ENCODE measurements at places on chromosomes 7 and 10. TPM values are rescaled to one million over a fixed set of nuclear protein-coding genes. Genes with fewer than 3 reads are reported as not detected.

Gene WASHC2C
- 14.6 TPM for polyA plus RNA-seq

Gene CCDC3
- polyA plus RNA-seq: not detected

Gene FGL2
- polyA plus RNA-seq: 59.4 TPM

GRCh38 chr7:141945356-141945755 is 1.4 kb downstream of the CLEC5A start:
- H3K4me3 ChIP-seq: no peak overlapping the region
- no peaks in the 10 kb centered on the region for H3K27me3 ChIP-seq
- H3K27ac ChIP-seq: no peak overlapping the region
- no peaks in the 10 kb centered on the region for H3K4me1 ChIP-seq
- DNase-seq: no peak
- no peaks in the 10 kb centered on the region for H3K36me3 ChIP-seq

GRCh38 chr7:11576310-11576709 is 255.7 kb downstream of the THSD7A start:
- H3K27me3 ChIP-seq: no peaks in the 10 kb centered on the region
- no peak for DNase-seq
- no peaks in the 10 kb centered on the region for H3K4me1 ChIP-seq
- H3K27ac ChIP-seq: no peak overlapping the region

Gene RAMP3
- not detected for polyA plus RNA-seq

- H3K27ac ChIP-seq: no peak overlapping the region
- peaks cover 13% of the 10 kb centered on the region for H3K27me3 ChIP-seq
- no peak overlapping the region for H3K4me3 ChIP-seq
These were observed 10.4 kb upstream of the FGFR2 start for GRCh38 chr10:121608469-121609190.

GRCh38 chr7:158881731-158882130 is 25.4 kb downstream of the DYNC2I1 start:
- H3K27me3 ChIP-seq: no peaks in the 10 kb centered on the region
- no peaks in the 10 kb centered on the region for H3K4me1 ChIP-seq
- no peak for DNase-seq
- H3K27ac ChIP-seq: no peak overlapping the region
- peaks cover 15% of the 10 kb centered on the region for H3K36me3 ChIP-seq

DNA sequence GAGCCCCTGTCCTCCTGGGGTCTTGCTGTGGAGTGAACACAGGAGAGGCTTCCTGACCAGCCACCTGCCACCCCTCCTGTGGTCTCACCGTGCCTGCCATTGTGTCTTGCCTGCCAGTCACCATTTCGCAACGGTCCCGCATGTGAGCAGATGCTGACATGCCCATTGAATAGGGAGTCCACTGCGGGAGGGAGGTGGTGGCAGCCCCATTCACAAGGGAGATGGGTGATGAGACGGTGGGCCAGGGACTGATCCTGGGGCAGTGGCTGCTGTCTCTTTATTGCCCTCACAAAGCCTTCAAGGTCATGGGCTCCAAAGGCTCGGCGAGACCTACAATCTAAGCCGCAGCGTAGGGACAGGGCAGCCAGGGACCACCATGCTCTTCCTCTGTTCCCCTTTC is 76.0 kb upstream of the NPTX2 start:
- no peaks in the 10 kb centered on the region for H3K27me3 ChIP-seq
- H3K27ac ChIP-seq: no peak overlapping the region
- DNase-seq: no peak
- no peak overlapping the region for H3K4me3 ChIP-seq

Gene RPEL1
- not detected for polyA plus RNA-seq

- DNase-seq: no peak
- H3K27ac ChIP-seq: no peak overlapping the region
- H3K4me3 ChIP-seq: no peak overlapping the region
- H3K36me3 ChIP-seq: no peaks in the 10 kb centered on the region
- H3K4me1 ChIP-seq: peaks cover 6% of the 10 kb centered on the region
- H3K27me3 ChIP-seq: peaks cover 3% of the 10 kb centered on the region
These were observed 213.1 kb downstream of the DIP2C start for GRCh38 chr10:476455-476780.

DNA sequence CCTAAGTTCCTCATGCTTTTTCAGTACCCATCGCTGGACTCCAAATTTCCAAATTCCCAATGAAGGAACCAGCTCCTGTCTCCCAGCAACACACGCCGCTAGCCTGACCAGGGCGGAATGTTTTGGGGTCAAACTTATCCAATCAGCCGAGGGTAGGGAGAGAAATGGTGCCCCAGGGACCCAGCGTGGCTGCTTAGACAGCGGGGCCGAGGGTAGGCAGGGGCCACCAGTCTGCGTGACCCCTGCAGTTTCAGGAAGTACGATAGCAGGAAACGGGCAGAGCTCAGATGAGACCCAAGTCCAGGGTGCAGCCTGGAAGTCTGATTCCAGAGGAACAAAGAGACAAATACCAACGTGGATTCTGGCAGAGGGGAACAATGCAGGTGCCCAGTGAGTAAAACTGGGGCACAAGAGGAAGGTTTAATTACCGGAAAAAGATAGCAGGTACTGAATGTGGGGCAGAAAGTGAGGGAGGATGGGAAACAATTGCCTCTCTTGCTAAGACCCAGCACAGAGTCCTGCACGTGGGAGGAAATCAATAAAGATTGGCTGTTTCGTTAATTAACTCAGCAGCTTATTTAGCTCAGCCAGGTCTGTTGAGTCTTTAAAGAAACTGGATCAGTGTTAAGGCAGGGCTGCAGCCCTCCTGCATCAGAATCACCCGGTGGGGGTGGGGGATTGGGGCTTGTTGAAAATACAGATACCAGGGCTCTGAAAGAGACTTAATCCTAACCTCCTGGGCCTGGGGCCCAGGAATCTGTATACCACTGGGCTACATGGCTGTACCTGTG is 50.4 kb upstream of the NFE2L3 start:
- H3K4me3 ChIP-seq: peak overlapping the region; percentile 71
- peak; percentile 14 for DNase-seq
- H3K36me3 ChIP-seq: no peaks in the 10 kb centered on the region
- no peaks in the 10 kb centered on the region for H3K27me3 ChIP-seq
- peaks cover 14% of the 10 kb centered on the region for H3K4me1 ChIP-seq

Gene EVX1
- not detected for polyA plus RNA-seq

Gene STK17A
- polyA plus RNA-seq: 271 TPM

- no peak overlapping the region for H3K4me3 ChIP-seq
- H3K36me3 ChIP-seq: no peaks in the 10 kb centered on the region
- DNase-seq: no peak
These were observed 59.2 kb upstream of the ADCY1 start for GRCh38 chr7:45514944-45515343.

DNA sequence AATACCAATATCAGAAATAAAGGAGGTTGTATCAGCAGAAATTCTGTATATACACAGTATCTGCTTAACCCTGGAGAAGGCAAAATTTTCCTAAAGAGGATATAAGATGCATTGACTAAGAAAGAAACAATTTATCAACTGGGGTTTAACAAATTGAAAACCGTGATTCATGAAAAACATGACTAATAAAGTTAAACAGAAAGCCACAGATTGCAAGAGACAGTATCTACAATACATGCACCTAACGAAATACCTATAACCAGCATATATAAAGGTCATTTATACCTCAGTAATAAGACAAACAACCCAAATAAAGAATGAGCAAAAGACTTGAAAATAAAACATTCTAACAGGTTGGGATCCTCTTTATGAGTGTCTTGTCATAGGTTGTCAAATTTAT is 101.8 kb downstream of the IQUB start:
- no peak overlapping the region for H3K27ac ChIP-seq
- DNase-seq: no peak
- no peaks in the 10 kb centered on the region for H3K4me1 ChIP-seq
- H3K36me3 ChIP-seq: no peaks in the 10 kb centered on the region
- H3K27me3 ChIP-seq: no peaks in the 10 kb centered on the region
- no peak overlapping the region for H3K4me3 ChIP-seq

DNA sequence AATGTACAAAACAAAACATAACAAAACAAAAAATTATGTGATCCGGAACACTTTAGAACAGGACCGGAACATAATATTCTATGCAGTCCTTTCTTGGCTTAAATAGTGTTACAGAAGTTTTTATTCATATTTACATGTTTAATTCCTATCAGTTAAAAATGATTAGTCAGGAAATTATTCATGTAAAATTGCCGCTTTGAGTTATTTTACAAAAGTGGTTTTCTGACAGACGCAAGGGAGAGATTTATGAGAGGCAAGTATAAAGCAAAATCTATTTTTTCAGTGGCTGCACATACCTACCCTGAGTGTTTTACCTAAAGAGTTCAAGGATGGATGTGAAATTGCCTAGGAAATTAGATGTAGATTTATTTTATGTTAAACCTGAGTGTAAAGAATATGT is 230.7 kb upstream of the DKK1 start:
- no peaks in the 10 kb centered on the region for H3K36me3 ChIP-seq
- no peak overlapping the region for H3K27ac ChIP-seq

Gene EEPD1
- 4.4 TPM for polyA plus RNA-seq

DNA sequence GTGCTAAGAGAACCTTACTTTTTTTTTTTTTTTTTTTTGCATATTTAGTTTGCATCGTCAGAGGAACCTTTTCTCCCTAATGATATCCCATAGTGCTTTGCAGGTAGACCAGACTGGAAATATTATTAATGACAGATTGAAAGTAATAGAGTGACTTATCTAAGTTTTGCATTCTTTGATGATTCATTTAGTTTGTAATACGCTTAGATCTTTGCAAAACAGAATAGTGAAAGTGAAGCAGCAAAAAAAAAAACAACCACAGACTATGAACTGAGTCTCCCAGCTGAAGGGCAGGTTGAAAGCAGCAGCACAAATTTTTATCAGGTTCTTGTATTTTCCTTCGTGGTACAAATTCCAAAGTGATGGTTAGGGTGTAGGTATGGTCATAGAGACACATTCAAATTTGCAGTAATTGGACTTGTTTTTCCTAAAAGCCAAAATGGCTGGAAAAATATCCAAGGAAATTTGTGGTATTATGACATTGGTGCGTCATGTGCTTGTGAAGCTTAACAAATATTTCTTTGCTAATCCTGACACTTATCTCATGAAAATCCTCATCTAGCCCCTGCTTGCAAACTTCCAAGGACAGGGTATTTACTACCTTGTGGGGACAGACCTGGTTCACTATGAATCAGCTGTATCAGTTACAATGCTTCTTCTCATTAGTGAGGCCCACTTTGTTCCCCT is 81.8 kb upstream of the CREB5 start:
- DNase-seq: peak; percentile 18
- peak overlapping the region; percentile 84 for H3K4me3 ChIP-seq
- peak overlapping the region; percentile 5 for H3K27ac ChIP-seq
- H3K36me3 ChIP-seq: no peaks in the 10 kb centered on the region

Gene FAM221A
- polyA plus RNA-seq: 1.8 TPM

DNA sequence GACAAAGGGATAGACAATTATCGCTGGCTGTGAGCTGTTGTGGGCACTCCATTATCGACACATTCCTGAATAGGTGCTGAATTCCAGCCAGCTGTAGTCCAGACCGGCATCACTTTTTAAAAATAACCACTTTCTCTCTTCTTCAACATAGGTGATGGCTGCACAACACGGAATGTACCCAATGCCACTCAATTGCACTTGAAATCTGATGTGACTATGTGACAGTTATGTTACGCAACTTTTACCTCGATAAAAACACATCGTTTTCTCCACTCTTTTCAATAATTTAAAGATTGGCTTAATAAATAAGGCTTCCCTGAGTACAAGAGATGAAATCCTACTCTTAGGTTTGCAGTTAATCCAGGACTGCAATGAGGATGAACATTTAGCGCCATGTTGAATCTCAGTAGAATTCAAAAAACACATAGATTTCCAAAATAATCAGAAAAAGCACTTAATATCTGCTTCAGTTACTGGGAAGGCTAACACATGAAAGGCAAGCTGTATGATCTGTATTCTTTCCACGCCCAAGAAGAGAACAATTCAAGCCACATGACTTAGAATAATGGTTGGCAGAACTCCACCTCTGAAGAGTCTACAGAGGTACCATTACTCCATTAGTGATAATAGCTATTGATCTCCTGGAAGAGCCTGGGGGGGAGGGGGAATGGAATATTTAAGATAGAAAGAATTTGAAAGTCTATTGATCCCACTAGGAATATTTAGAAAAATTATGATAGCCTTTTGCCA is 3.6 kb downstream of the YWHAG start:
- peaks cover 4% of the 10 kb centered on the region for H3K36me3 ChIP-seq
- no peak overlapping the region for H3K4me3 ChIP-seq
- H3K27me3 ChIP-seq: peaks cover 13% of the 10 kb centered on the region
- DNase-seq: no peak

GRCh38 chr10:83625831-83626360 is 513.4 kb upstream of the GHITM start:
- no peaks in the 10 kb centered on the region for H3K4me1 ChIP-seq
- no peaks in the 10 kb centered on the region for H3K27me3 ChIP-seq
- no peak for DNase-seq
- H3K27ac ChIP-seq: no peak overlapping the region

Gene INMT
- not detected for polyA plus RNA-seq

DNA sequence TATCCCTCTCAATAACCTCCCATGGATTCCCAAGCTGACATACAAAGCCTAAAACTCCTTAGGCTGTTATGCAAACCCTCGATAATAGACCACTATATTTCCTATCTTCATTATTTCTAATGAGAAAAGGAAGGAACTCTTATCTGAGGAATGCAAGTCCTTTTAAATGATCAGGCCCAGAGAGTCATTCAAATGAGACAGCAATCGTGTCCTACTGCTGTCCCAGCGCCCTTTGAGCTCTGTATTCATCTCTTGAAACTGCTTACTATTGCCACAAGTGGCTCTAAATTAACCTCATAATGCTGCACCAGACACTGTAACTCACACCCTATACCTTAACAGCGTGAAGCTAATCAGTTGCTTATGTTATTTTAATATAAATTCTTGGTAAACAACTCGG is 182.1 kb upstream of the NAMPT start:
- no peaks in the 10 kb centered on the region for H3K36me3 ChIP-seq
- H3K4me1 ChIP-seq: no peaks in the 10 kb centered on the region
- H3K4me3 ChIP-seq: no peak overlapping the region
- peaks cover 10% of the 10 kb centered on the region for H3K27me3 ChIP-seq

Gene FAM13C
- polyA plus RNA-seq: not detected

- H3K36me3 ChIP-seq: no peaks in the 10 kb centered on the region
- peaks cover 12% of the 10 kb centered on the region for H3K4me1 ChIP-seq
- no peak for DNase-seq
- H3K27ac ChIP-seq: no peak overlapping the region
- H3K27me3 ChIP-seq: peaks cover 3% of the 10 kb centered on the region
- H3K4me3 ChIP-seq: no peak overlapping the region
These were observed 34.1 kb upstream of the KNDC1 start for GRCh38 chr10:133125901-133126300.

DNA sequence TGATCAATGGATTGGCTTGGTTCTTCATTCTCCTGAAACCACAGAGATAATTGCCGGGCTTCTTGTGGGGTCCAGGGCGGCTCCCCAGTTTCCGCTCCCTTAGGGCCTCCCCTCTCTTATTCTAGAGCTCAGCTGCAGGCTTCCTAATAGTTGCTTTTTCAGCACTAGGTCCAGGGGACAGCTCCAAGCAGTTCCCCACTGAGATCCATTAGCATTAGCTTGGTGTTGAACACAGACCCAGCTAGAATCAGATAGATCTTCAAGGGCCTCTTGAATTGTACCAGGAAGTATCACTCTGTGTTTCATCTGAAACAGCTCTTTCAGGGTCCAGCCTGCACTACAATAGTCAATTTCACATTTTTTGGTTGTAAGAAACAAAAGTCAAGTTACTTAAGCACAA is 238.7 kb downstream of the SEC23IP start:
- H3K27me3 ChIP-seq: peaks cover 5% of the 10 kb centered on the region
- no peak for DNase-seq
- H3K4me1 ChIP-seq: no peaks in the 10 kb centered on the region
- H3K36me3 ChIP-seq: no peaks in the 10 kb centered on the region
- H3K4me3 ChIP-seq: no peak overlapping the region

Gene GTPBP10
- polyA plus RNA-seq: 31.3 TPM

Gene PPP1R3A
- polyA plus RNA-seq: not detected

GRCh38 chr7:157713591-157713990 is 376.8 kb downstream of the DNAJB6 start:
- no peak overlapping the region for H3K4me3 ChIP-seq
- no peaks in the 10 kb centered on the region for H3K27me3 ChIP-seq
- no peaks in the 10 kb centered on the region for H3K36me3 ChIP-seq
- DNase-seq: no peak

All from immature natural killer cell (primary cell).